RPMI8226 (cell line): ENCODE measurements at places on chromosomes 12 and 14.

DNA sequence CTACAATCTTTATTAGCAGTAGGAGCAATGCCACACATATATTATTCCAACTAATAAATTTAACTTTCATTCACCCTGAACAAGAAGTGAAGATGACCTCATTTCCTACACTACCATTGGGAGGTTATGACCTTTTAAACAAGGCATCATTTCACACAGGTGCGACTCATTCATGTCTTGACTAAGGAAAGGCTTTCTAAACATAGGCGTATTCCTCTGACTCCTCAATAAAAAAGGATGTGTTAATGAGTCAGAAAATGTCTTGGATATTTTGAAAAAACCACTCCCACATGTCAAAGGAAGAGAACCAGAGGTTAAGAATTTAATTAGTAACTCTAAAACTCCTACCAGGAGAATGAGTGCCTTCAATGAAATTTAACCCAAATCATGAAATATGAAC is 115.2 kb downstream of the PRICKLE1 start:
- no peak for DNase-seq

DNA sequence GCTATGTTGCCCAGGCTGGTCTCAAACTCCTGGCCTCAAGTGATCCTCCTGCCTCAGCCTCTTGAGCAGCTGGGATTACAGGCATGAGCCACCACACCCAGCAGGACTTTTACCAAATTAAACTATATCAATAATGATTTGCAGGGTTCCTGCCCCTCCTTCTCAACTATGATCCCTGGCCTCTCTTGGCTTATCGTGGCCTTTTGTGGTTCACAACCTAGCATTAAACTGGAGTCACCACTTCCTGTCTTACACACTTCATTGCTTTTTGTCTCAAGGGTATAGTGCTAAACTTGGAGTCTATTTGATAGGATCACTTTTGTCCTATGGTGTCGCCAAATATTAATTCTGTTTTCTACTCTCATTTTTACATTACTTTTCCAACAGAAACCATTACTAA is 64.5 kb downstream of the SEC23A start:
- no peak for DNase-seq

DNA sequence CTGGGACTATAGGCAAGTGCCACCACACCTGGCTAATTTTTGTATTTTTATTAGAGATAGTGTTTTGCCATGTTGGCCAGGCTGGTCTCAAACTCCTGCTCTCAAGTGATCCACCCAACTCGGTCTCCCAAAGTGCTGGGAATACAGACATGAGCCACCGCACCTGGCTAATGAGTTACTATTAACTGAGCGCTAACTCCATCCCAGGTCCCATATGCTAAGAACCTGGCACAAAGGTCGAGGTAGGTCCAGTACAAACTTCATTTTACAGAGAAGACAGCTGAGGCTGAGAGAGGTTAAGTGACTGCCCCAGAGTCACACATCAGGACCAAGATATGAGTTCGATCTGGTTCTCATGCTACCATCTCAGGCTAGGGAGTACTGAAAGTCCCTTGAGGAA is 4.5 kb upstream of the PLA2G1B start:
- DNase-seq = no peak

DNA sequence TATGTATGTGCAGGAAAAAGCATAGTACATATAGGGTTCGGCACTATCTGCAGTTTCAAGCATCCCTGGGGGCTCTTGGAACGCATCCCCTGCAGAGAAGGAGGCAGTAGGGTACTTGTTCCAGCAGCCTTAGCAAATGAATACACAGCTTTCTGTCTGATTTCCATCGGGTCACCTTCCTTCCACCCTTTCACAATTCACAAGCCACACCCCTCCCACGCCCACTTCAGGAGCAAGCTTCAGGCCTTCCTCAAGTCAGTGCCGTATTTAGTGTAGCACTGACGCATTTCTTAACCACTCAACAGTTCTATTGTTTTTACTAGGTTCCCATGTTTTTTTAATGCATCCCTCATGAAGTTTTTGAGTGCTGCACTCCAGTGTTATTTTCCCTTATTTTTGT is 64.2 kb downstream of the CLMN start:
- DNase-seq = peak; percentile 41

- DNase-seq = peak; percentile 42
These were observed 319 bp downstream of the GALNT6 start for GRCh38 chr12:51390891-51391282.

- no peak for DNase-seq
These were observed 71.9 kb downstream of the BCL11B start for GRCh38 chr14:99199846-99200653.
